ENCODE measurements at places on chromosomes 7 and 10.

DNA sequence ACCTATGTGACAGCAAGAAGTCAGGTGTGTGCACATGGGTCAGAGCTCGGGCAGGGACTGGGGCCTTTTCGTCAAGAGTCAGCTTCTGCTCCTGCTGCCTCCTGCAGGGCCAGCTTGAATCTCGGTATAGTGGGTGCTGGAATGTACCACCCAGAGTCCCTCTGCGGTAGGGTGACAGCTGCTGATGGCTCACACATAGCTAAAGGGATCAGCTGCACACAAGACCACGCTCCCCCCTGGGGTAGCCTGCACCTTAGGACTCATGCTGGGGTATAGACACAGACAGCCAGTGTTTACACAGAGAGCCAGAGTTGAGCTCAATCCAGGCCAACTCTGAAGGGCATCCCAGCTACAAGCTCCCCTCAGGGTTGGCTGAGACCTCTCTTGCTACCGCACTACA, 14.0 kb upstream of the COL13A1 start:
- DNase-seq, result no peak

GRCh38 chr10:93680412-93681047, 21.9 kb downstream of the FRA10AC1 start:
- peak; percentile 59 for DNase-seq

GRCh38 chr10:23368816-23369640, 24.4 kb upstream of the C10orf67 start:
- no peak for DNase-seq

- peak; percentile 26 for DNase-seq
Measured at GRCh38 chr10:24722131-24722675, 1.5 kb downstream of the ARHGAP21 start.

GRCh38 chr10:89235073-89235798, 16.3 kb downstream of the LIPA start:
- no peak for DNase-seq

DNA sequence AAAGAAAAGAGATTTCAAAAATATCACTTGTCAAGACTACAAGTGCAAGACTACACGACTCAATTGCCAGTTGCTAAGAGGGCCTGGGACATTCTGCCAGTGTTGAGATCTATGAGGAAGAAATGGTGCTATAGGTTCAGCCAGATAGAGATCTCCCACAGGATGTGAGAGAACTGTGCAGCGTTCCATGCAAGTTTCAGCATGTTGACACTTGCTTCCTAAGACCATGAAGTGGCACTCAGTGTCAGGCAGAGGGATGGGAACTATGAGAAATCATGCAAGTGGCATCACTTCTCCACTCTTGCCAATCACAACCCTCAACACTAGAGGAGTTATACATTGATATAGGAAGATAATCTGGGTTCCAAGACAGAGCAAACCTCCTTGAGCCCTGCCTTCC, 210.3 kb downstream of the CHRM2 start:
- DNase-seq, result no peak

DNA sequence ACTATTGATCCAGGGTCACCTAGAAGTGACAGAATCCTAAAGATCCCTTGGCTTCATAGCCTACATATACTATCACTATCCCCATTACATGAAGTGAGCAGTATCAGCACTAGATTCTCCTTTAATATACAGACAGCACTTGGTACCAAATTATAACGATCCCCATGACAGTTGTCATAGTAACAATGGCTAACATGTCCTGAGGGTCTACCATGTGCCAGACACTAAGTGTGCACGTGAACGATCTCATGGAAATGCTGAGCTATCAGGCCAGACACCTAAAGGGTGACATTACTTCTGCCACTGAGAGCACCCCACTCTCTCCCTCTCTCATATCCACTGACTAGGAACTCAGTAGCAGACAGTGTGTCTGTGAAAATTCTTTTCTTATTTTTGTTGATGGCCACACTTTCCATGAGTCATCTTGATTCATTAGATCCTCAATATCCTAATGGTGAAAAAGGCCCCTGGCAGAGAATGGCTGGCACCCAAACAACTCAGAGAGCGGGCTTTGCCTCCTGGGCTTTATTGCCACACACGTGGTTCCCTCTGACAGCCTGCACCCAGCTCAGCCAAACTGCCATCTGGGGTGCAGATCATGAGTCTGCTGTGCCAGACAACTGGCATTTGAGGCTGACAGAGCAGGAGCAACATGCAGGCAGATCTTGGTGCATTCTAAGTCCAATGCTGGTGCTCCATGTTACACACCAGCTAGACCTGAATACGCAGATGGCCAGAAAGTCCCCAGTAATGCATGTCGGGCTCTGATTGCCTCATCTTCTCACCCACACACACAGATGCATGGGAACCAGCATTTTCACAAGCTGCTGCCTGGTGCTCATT, 176.3 kb downstream of the DGKI start:
- peak; percentile 75 for DNase-seq

DNA sequence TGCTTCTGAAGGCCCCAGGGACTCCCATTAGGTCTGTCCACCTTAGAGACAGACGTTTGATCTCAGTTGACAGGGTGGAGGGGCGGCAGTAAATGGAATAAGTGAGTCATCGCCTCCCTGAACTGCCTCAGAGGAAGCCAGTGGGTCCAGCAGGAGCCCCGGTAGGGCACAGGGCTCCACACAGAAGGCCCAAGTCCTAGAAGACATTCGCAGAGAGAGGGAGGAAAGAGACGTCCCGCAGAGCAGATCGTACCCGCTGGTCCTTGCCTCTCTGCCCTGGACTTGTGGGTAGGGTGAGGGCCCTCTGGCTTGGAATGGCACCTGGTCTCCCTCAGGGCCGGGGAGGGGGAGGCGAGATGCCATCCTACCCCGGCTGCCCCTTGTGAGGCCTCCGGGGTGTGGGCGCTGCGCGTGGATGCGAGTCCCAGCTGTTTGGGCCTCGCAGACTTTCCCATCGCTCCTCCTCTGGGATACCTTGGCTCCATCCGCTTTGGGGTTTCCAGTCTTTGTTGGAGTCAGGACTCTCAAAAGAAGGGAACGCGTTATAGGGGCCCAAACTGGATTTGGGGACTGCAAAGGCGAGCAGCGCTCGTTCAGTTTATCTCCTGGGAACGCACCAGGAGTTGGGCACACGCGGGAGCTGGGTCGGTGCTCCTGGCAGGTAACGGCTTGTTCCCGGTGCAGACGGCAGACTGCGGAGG, 5.1 kb downstream of the TLX1 start:
- peak; percentile 13 for DNase-seq

DNA sequence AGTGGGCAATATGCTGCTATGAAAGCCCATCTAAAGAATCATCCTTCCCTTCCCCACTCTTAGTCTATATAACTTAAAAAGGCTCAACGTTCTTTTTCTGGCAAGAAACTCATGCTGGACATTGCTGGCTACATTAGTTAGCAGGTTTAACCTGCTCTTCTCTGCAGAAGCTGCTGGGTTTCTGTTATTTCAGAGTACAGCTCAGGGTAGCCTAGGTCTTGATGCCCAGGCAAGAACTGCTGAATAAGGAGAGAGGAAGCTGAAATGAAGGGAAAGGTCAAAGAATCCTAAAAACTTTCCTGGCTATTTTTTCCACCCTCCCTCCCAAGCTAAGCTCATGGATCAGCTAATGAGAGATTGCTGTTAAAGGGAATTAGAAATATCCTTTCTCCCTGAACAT, 79.4 kb downstream of the ANKIB1 start:
- DNase-seq, result peak; percentile 6

DNA sequence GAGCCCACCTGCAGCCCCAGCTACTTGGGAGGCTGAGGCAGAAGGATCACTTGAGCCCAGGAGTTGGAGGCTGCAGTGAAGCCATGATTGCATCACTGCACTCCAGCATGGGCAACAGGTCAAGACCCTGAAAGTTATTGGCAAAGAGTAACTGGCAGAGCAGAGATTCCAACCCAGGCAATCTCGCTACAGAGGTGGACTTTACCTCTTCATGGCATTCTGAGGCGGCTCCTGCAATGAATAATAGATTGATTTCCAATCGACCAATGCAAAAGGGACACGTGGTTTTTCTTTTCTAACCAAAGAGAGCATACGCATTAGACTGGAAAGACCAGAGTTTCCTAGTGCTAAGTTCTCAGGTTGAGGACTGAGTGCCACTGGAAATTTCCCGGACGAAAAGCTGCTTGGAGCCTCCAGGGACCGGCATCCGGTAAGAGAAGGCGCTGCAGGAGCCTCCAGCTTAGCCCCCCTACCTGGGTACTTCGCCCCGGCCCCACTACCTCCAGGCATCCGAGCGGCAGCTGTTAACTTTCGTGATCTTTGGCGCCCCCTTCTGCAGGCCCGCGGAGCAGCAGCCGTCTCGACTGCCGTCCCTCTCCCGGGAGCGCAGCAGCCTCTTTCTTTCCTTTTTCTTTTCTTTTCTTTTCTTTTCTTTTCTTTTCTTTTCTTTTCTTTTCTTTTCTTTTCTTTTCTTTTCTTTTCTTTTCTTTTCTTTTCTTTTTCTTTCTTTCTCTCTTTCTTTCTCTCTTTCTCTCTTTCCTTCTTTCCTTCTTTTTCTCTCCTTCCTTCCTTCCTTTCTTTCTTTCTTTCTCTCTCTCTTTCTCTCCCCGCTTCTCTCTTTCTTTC, 4.1 kb downstream of the MBLAC1 start:
- peak; percentile 46 for DNase-seq

- peak; percentile 20 for DNase-seq
Measured at GRCh38 chr10:44242826-44243225, 142.1 kb downstream of the CXCL12 start.

DNA sequence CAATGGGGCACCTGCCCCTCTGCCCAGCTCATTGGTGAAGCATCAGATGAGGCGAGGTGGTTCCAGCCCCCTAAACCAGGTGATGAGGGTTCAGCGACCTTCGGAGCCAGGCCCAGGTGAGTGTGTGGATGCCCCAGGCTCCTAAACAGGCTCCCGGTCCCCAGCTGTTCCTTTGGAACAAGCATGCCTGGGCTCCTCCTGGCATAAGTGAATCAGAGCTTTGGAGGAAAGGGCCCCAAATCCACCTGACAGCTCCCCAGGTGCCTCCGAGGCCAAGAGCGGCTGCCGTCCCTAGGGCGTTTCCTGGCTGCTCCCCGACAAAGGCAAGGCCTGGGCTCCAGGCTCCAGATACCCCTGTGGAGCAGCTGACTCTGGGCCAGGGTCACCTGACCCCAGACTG, 61.3 kb downstream of the YKT6 start:
- DNase-seq, result no peak

DNA sequence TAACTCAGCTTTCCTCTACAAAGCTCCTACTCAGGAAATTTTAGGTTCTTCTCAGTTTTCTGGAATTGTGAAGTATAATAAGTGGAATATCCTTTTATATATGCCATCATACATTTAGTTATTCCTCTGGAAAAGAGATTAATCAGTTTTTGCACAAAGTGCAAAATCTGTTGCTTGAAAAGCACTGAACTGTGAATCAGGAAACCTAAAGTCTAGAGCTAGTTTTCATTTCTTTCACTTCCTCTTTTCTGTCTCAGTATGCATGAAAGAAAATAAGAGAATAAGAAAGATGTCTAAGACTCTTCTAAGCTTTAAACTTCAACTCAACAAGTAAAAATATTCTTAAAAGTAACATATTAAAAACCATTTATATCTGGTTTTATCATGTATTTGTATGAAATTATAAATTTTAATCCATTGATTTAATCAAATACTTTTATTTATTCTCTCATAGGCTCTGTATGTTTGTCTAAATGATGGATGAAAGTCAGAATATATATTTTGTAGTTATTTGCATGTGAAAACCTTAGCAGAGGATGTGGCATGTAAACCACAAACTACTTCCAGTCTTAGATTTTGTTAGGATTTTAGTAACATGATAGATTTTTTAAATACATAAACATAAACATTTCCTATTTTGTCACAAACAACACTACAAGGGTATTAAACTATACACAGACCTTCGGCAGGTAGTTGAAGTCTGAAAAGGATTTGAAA, 1073.0 kb downstream of the XPNPEP1 start:
- DNase-seq, result no peak

DNA sequence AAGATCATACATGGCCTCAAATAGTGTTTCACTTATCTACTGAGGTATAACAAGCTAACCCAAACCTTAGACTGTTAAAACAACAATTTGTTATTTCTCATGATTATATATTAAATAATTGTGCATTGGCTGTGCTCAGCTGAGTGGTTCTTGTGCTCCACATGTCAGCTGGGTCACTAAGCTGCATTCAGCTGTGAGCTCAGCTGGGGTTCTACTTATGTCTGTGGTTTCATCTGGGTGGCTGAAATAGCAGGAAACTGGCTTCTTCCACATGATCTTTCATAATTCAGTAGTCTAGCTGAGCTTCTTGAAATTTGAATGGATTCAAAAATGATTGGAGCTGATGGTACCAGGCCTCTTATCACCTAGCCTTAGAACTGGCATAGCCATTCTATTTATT, 181.8 kb upstream of the CSTF2T start:
- DNase-seq, result no peak

DNA sequence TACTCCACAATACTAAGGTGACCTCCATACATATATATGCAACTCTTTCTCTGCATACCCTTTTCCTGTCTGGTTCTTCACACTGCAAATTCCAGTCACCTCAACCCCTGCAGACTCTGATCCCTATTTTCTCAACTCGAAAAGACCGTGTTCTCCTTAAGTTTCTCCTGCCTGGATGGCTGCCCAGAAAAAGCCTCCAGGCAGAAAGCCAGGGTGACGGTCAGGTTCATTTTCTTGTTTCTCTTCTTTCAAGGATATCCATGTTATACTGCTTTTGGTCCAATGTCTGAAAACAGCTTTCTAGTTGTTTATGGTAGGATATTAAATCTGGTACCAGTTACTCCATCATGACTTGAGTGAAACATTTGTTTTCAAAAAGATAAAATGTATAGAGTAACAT, 267.8 kb upstream of the MYO3A start:
- peak; percentile 40 for DNase-seq

GRCh38 chr7:137923380-137923779, 76.6 kb upstream of the DGKI start:
- DNase-seq, result peak; percentile 86

GRCh38 chr7:7820409-7820808, 102.0 kb upstream of the RPA3 start:
- DNase-seq, result no peak

DNA sequence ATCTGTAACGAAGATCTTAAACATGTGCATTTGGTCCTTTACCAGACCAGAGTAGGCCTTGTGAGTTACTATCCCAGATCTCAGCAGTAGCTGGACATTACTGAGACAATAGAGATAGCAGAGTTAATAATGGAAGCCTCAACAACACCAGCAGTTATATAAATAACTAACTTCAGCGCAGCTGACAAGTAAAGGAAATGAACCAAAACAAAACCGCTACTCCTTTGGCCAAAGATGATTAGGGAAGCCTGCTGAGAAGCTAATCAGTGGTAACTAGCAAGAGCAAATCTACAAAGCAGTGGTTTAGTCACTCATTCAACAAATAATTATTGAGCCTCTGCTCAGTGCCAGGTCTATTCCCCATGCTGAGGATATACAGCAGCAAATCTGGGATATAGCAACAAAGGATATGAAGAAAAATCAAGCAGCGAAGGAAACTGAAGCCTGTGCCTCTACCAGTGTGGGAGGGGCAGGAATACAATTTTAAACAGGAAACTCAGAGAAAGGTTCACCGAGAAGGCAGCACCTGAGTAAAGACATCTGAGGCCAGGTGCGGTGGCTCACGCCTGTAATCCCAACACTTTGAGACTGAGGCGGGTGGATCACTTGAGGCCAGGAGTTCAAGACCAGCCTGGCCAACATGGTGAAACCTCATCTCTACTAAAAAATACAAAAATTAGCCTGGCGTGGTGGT, 103.6 kb downstream of the ELMO1 start:
- DNase-seq, result no peak

GRCh38 chr10:36519909-36520308, 605.5 kb upstream of the ANKRD30A start:
- no peak for DNase-seq

Data from fibroblast of lung (primary cell).